ENCODE measurements at places on chromosomes 16 and 17.

DNA sequence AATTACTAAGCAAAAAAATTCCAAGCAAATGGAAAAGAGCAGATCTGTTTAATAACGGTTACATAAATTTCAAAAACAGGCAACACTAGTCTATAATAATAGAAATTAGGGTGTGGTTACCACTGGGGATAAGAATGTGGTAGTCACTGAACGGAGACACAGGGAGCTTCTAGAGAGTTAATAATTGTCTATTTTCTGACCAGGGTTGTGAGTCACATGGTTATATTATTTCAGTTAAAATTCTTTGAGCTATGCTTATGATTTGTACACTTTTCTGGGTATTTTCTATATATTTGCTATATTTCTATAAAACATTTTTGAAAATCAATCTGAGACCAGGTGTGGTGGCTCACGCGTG lies 433.9 kb upstream of the MAF start:
- no peak for DNase-seq

- no peak for DNase-seq
Observed at GRCh38 chr17:70099294-70099693, 24.3 kb downstream of the KCNJ16 start.

DNA sequence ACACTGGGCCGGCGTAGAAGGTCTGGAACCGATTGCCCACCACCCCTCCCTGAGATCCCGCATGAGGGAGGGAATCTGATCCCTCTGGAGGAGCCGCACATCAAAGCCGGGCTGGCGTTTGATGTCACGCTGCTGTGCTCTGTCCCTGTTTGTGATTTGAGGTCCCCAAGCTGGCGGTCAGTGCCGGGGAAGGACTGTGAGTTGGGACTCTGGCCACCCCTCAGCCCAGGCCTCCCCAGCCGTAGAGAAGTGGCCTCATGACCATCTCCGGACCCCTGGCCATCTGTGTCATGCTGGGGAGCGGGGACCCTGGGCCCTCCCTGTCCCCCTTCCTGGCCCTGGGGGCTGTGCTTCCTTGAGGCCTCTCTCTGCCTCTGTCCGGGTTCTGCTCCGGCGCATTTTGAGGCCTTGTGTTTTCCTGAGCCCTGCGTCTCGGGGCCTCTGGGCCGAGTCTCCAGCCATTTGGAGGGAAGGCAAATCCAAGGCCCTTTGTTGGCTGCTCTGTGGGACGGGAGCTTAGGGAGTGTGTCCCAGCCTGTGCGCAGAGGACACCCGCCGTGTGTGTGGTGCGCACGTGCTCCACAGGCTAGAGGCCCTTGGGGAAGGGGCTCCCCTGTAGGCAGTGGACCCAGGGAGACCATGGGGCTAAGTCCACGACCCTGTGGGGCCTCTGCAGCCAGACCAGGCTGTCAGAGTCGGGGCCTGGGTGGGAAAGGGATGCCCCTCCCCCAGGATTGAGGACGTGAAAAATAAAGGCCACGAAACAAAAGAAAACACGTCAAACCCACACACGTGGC lies 15.1 kb downstream of the ASPSCR1 start:
- DNase-seq, result no peak

DNA sequence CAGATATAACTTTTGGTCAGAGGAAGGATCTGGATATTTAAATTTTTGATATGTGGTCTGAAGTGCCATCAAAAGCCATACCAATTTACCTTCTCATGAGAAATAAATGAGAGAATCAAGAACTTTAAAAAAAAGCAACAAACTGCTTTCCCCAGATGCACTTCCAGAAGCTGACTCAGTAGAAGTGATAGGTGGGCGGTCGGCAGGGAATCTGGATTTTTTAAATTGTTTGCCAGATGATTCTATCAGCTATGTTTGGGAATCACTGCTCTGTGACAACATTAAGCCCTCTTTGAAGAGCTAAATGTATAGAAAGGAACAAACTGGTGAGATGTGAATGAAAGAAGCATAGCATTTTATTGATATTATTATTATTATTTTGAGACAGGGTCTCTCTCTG lies 19.2 kb downstream of the CDH3 start:
- DNase-seq, result no peak

DNA sequence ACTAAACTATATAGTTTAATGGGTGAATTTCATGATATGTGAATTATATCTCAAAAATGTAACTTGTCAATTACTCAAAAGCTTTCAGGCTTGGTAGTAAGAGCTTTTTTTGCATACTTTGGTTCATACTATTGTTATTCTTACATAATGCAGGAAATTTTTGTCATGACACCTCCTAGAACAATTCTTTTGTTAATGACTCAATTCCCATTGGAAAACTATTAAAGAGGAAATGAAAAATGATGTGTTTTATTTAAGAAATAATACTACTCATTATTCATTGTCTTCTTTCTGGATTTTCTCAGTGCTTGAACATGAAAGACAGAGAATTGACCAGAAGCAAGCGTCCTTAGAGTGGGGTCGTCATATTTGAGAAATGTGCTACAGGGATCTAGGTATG lies 196.4 kb upstream of the KCNJ16 start:
- DNase-seq, result no peak

All from activated CD4-positive, alpha-beta T cell treated with anti-CD3 and anti-CD28 coated beads for 36 hours (primary cell).